ENCODE measurements at places on chromosomes 11 and 22.
A peak's percentile ranks its signal among the peaks of the same experiment; 100 is the strongest.

DNA sequence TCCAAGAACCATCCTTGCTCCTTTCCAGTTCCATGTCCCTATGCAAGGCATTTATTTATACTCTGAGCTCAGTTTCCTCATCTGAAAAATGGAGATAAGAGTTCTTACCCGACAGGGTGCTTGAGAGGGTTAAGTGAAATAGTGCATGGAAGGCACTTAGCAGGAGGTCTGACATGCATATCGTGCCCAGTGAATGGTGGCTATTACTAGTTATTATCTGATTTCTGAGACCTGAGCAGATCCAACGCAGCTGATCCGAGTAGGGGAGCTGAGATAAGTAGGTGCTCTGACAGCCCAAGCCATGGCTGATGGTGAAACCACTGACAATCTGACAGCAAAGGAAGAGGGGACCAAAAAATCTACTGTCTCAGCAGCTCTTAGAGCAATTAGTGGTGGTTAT lies 24.9 kb downstream of the NAV2 start:
- DNase-seq = no peak

GRCh38 chr11:64084951-64085710 lies 49.4 kb downstream of the FLRT1 start:
- no peak for DNase-seq

DNA sequence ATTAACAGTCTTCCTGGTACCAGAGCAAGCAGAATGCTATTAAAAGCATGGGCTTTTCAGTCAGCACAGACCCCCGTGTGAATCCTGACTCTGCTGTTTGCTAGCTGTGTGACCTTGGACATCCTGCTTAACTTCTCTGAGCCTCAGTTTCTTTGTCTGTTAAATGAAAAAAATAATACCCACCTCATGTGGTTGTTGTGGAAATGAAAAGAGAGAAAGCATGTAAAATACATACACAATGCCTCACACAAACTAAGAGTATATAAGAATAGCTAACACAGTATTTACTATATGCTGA lies 39.5 kb downstream of the AHNAK start:
- no peak for DNase-seq

GRCh38 chr11:115085461-115086210 lies 407.3 kb downstream of the NXPE2 start:
- DNase-seq = no peak

DNA sequence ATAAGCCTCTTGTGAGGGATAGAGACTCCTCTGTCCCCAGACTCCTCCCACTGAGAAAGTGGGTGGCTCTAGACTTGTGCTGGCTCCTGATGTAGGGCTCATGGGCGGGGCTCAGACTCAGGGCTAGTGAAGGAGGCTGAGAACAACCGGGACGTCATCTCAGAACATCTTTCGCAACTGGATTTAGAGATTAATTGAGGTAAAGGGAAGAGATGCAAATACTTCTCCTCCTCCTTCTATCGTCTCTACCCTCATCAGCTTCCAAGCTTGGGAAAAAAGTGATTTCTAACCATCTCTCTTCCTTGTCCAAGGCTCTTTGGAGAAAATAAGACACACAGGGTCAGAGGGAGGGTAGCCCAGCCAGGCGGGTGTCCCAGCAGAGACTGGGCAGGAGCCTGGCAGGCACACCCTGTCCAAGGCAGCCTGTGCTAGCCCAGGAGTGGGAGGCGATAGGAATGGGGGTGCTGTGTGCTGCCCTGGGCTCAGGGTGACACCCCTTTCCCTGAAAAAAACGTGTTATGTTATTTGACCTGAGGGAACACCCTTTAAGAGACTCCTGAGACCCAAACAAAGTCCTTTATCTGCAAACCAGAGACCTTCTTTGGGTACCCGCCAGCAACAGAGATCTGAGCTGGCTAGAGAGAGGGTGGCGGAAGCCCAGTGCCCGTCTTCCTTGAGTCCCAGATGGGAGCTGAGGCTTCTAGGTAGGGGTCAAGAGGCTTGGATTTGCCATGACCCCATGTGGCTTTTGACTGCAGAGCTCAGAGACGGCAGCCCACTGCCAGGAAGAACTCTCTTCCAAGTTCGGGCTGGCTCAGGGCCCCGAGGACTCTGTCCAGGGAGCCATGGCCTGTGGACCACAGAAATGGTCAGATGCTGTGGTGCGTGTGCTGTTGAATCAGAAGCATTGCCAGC lies 160.9 kb downstream of the ADAMTS15 start:
- peak; percentile 79 for DNase-seq

- DNase-seq = no peak
These were observed 6.6 kb downstream of the TSPAN4 start for GRCh38 chr11:849104-849824.

DNA sequence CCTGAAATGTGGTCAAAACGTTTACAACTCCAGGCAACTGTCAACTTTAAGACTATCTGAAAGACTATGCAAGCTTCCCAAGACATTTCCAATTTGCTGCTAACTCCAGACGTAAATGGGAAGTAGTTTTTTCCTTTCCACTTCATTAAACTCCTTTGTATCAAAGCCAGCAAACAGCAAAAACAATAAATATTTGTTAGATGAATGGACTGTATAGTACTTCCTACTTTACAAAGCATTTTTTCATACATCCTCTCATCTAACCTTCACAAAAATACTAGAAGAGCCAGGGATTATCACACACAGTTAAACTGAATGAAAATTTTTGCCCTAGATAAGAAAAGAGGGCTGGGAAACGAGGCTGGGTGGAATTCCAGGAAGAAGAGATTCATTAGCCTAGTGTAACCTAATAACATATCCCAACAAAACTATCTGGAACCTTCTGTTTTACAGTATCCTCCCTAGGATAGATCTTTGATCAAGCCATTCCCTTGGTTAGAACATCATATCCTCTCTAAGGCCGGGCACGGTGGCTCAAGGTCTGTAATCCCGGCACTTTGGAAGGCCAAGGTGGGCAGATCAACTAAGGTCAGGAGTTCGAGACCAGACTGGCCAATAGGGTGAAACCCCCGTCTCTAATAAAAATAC lies 10.4 kb downstream of the NUP98 start:
- DNase-seq = no peak

- DNase-seq = no peak
These were observed 25.4 kb upstream of the CABP2 start for GRCh38 chr11:67548555-67549110.

GRCh38 chr22:29814003-29814402 lies 24.1 kb downstream of the ASCC2 start:
- DNase-seq = no peak

DNA sequence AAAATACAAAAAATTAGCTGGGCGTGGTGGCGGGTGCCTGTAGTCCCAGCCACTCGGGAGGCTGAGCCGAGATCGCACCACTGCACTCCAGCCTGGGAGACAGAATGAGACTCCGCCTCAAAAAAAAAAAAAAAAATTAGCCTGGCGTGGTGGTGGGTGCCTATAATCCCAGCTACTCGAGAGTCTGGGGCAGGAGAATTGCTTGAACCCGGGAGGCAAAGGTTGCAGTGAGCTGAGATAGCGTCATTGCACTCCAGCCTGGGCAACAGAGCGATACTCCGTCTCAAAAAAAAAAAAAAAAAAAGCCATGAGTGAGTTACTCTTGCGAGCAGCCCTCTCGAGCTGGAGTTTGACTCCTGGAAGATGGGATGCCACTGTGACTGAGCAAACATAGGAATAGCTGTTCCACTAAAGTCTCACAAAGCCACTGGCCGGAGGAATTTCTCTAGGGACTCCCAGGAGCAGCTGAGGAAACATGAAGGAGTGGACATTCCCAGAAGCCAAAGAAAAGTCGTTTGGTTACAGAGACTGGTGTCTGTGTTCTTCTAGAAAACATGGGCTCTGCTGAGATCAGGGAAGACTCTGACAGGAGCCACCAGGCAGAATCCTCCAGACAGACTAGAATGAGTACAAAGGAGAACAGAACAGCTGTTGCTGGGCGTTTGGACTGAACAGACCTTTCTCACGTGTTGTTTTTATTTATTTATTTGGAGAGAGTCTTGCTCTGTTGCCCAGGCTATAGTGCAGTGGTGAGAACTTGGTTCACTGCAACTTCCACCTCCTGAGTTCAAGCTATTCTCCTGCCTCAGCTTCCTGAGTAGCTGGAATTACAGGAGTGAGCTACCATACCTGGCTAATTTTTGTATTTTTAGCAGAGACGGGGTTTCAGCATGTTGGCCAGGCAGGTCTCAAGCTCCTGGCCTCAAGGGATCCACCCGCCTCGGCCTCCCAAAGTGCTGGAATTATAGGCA lies 32.4 kb upstream of the MYH9 start:
- no peak for DNase-seq

DNA sequence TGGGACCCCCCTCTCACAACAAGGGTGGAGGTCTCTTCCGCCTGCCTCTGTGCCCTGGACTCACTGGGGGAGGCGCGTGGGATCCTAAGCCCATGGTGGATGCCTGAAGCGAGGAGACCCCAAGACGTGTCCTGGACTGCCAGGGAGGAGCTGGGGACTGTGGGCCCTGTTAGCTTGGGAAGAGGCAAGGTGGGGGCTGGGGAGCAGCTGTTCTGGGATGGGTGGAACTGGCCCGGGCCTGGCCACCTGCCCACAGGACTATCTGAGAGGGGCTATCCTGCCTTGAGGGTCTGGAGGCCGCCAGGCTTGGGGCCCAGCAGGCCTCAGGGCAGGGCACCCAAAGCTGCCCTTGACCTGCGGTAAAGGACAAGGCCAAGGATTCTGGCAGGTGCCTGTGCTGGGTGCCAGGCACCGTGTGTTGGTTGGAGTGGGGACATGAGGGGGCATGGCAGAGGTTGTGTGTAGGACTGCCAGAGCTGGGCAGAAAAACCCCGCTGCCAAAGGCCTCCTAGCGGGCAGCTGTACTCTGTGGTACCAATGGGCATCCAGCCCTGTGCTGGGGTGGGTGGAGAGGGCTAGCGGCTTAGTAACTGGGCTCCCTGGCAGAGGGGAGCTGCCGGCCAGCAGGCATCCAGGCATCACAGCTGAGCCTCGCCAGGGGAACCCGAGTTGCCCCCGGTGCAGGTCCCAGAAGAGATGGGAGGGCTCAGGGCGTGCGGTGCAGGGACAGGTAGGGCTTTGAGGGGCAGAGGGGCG lies 670 bp downstream of the LSP1 start:
- no peak for DNase-seq

GRCh38 chr11:119103793-119104192 lies 2.1 kb upstream of the DPAGT1 start:
- DNase-seq = peak; percentile 32

Measured in choroid plexus epithelial cell (primary cell).